ENCODE measurements at places on chromosomes 7 and 10.

DNA sequence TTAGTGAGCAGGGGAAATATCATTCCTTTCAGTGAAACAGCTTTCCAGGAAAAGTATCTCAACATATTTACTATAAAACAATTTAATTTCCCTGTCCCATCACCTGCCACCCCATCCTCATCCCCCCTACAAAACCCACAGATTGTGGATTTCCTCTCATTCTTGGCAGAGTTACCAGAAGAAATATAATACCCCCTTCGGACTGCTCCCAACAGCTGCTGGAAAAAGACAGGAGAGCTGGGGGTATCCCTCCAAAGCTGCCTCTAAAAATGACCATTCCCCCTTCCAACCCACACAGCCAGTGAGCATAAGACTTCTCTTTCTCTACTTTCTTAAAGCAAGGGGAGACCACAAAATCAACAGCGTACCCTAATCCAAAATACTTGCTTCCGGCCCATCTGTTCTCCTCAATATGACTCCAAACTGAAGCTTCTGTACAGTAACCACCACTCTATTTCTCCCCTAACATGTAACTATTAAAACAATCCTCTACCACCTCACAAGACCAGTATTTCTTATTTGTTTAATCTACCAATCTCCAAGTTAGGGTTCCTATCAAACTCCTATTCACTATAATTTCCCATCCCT lies 7.8 kb downstream of the FBXW4 start:
- H3K4me3 ChIP-seq: no peak overlapping the region
- peaks cover 34% of the 10 kb centered on the region for H3K4me1 ChIP-seq
- H3K36me3 ChIP-seq: no peaks in the 10 kb centered on the region

DNA sequence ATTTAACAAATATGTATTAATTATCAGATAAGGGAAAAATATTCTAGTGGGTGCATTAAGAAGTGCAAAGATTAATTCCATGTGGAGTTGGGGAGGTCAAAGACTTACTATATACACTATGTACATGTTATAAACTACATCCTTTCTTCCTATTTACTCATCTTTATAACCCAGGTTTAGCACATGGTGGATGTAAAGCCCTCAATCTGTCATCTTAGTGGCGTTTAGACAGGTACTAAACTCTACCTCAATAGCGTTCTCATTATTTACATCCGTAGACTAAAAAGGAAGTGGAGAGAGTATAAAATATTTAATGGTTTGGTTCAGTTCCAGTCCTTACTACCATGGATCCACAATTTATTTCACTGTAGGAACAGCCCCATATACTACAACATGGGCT lies 14.8 kb upstream of the CELF2 start:
- no peak overlapping the region for H3K27ac ChIP-seq
- no peaks in the 10 kb centered on the region for H3K36me3 ChIP-seq
- no peak overlapping the region for H3K4me3 ChIP-seq
- DNase-seq: no peak
- H3K4me1 ChIP-seq: no peaks in the 10 kb centered on the region
- no peaks in the 10 kb centered on the region for H3K27me3 ChIP-seq

DNA sequence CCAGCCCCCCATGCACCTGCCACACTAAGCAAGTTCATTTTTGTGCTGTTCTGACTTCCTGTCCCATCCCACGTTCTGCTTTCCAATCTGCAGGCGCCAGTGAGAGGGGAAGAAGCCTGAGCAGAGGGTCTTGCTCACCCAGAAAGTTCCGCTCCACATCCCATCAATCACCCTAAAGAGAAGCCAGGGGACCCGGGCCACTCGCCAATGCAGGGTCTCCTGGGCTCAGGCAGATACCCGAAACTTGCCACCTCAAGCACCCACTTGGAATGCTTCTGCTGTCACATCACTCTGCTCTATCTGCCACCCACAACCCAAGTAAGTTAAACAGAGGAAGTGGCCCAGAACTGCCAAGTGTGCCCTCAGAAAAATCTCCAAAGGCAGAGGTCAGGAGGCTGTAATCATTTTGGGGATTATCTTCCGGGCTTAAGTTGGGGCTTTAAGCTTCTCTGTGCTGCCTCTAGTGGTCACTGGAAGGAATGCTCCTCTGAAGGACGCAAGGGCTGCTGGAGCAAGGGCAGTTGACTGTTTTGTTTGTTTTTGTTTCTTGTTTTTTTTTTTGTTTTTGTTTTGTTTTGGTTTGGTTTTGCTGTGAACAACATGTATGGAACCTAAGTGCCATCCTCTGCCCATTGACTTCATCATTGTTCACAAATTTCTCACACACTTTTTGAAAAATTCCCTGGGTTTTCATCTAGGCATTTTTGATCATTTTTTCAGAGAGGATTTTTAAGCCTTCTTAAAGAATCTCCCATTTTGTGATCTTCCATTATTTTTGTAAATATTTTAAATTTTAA lies 25.5 kb downstream of the PRR15 start:
- H3K27ac ChIP-seq: no peak overlapping the region
- DNase-seq: no peak
- no peaks in the 10 kb centered on the region for H3K36me3 ChIP-seq
- H3K27me3 ChIP-seq: no peaks in the 10 kb centered on the region
- H3K4me3 ChIP-seq: no peak overlapping the region
- H3K4me1 ChIP-seq: no peaks in the 10 kb centered on the region

DNA sequence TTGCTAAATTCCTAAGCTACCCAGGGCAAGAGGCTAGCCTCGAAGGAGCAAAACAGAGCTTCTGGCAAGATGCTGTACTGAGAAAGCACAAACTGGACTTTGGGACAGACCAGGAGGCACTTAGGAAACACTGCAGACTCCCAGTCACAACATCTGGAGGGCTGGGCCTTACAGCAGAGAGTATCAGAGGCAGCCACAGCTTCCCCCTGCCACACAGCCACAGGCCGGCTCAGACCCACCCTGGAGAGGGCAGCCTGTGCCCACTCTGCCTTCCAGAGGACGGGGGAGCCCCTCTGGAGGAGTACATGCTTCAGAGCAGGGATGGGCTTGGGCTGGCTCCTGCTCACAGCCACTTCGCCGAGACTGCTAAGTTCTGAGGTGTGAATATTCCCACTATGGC lies 17.4 kb downstream of the ESYT2 start:
- no peak for DNase-seq
- no peaks in the 10 kb centered on the region for H3K36me3 ChIP-seq
- no peaks in the 10 kb centered on the region for H3K27me3 ChIP-seq
- peaks cover 2% of the 10 kb centered on the region for H3K4me1 ChIP-seq

Measured in spleen (tissue), 13 donors.